ENCODE measurements at places on chromosomes 12 and 14.
A peak's percentile ranks its signal among the peaks of the same experiment; 100 is the strongest.

- no peak for DNase-seq
Measured at GRCh38 chr14:68934066-68934465, 45.0 kb downstream of the ACTN1 start.

- DNase-seq = no peak
Measured at GRCh38 chr12:99059824-99060511, 414.9 kb downstream of the APAF1 start.

GRCh38 chr12:132445884-132446632, 43.9 kb upstream of the FBRSL1 start:
- DNase-seq = peak; percentile 30

DNA sequence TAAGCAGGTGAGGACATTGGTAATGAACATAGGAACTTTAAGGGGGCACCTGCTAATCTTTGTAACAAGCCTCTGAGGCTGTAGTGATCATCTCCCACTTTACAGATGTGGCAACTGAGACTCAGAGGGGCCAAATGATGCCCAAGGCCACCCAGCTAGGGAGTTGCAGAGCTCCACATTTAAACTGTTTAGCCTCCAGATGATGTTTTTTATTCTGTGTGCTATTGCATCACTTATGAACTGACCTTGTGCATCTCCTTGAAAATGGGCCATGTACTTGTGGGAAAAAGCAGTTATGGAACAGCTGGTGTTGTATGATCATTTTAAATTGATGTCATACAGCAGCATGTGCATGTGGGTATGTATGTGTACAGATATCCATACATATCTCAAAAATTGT, 41.4 kb downstream of the TPCN1 start:
- no peak for DNase-seq

DNA sequence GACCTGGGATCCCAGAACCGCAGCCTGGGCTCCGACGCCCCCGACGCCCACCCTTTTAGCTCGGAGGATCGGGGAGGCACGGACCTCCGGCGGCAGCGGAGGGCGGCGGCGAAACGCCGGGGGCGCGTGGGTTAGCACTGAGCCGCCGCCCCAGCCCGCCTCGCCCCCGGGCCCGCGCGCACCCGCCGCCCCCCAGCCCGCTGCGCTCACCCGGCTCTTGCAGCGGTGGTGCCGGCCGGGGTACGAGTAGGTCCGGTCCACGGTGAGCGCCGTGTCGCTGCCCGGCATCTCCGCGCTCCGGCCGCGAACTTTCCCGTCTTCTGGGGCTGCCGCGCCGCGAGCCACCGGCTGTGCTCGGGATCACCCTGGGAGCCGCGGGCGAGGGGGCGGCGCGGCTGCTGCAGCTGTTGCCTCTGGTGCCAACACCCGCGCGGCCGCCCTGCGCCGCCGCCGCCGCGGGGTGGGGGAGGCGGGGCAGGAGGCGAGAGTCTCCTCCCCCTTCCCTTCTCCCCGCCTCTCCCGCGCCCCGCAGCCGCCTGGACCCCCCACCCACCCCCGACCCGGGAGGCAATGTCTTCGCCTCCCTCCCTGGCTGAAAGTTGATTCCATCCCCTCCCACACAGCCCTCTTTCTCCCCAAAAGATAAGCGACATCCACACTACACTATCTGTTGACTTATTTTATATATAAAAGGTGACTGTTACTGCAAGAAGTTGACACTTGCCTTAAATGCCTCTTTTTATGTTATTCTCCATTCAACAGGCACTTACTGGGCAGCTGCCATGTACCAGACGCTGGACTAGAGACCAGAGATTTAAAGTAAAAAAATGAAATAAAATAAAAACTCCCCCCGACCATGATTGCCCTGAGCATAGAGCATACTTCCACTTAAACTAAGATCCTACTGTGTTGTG, at the start of gene TMCC3:
Gene TMCC3, minus strand, starts transcription at position 415 of the 914 bp plus-strand sequence. Its CDS starts 127 bp downstream, at position 288.
- no peak for DNase-seq

DNA sequence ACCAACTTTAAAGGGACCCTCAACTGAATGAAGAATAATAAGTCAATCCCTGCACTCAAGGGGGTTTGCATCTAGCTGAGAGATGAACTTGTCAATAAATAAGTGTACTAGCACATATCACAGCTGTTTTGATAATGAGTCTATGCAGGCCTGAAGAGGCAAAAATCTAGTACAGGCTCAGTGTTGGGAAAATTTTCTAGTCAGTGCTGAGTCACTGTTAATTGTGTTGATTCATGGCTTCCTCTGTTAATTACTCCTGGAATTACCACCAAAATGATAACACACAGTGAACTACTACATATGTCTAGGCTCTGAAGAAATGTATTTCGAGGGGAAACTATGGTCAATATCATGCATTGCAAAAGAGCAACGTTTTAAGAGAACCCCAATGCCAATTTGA, 18.9 kb downstream of the SNRPF start:
- no peak for DNase-seq

DNA sequence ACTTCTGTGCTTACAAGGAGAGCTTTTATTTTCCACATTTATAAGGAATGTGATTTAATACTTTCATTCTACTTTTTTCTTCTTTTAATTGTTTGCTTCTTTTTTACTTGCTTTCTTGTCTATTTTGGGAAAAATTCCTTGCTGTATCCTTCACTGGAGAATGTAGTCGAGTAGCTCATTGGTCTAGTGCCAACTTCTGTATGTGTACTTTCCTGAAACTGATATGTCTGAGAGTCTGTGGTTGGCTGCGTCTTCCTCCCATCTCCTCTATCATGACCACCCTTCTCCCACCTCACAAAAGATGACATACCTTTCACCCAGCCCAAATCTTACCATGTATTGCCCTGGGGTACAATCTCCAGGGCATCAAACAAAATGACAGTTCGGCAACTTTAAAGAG, 51.8 kb downstream of the MSRB3 start:
- no peak for DNase-seq

DNA sequence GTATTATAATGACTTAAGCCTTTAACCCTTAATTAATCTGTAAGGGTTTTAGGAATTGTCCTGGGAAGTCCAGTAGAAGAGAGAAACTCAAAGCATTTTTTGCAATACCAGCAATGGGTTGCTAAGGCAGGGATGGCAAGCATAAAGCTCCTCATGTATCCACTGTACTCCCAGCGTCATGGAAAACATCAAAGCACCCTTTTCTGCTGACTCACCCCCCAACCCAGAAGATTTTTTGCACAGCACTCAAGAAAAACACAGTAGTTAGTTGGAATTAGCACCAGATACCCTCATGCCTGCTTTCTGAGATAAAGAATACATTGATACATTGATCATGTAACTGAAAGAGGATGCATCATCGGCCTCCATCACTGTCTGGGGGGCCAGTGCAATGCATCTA, 199.1 kb upstream of the CNOT2 start:
- DNase-seq = no peak

GRCh38 chr12:115223322-115223721, 539.3 kb upstream of the TBX3 start:
- DNase-seq = no peak

DNA sequence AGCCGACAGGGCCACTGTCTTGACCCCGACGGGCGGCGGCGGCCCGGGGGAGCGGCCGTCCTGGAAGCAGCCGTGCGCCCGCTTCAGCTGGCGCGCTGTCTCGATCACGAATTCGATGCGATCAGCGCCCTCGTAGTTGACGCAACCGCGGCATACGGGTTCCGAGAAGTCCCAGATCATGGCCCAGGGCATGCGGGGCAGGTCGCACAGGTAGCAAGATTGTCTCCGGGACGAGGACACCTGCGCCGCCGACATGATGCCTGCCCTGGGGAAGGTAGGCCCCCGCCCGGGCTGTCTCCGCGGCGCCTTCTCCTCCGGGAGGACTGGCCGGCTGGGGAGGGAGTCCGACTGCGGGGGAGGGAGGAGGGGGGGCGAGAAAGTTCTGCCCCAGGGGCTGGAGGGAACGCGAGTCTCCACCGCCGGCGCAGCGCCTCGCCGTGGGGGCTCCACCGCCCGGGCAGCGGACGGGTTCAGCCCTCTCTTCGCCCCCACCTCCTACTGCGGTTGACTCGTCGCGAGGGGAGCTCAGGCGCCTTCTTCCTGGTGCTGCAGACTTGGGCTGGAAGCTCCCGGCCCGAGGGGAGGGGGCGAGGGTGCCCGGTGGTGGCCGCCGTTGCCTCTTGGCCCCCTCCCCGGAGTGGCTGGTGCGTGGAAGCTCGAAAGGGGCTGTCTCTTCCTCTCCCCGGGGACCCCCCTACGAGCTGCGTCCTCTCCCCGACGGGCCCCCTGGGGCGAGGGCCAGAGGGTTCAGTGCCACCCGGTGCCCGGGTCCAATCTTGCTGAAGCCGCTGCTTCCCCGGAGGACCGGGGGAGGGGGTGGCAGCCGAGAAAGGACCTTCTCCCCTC, 747 bp downstream of the IRF2BPL start:
- DNase-seq = peak; percentile 37

GRCh38 chr14:103533137-103533998, 4.4 kb downstream of the TRMT61A start:
- no peak for DNase-seq

GRCh38 chr14:100140452-100141078, 18.9 kb downstream of the DEGS2 start:
- DNase-seq = no peak

GRCh38 chr12:57477710-57478681, 1.7 kb downstream of the ARHGAP9 start:
- DNase-seq = no peak

DNA sequence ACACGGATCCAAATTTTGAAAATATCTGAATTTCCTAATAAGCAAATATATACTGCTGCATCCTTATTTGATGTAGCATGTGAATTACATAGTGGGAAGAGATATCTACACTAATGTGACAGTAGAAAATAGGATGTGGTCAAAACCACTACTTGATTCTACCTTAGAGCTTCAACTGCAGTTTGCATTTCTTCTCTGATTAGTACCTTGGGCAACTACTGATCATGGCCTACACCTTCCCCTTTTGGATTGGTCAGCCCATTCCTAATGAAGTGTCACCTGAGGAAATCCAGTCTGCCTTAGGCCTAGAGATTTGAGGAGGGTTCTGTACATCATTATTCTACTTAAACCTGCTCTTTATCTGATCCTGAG, 10.7 kb downstream of the LLPH start:
- DNase-seq = no peak

DNA sequence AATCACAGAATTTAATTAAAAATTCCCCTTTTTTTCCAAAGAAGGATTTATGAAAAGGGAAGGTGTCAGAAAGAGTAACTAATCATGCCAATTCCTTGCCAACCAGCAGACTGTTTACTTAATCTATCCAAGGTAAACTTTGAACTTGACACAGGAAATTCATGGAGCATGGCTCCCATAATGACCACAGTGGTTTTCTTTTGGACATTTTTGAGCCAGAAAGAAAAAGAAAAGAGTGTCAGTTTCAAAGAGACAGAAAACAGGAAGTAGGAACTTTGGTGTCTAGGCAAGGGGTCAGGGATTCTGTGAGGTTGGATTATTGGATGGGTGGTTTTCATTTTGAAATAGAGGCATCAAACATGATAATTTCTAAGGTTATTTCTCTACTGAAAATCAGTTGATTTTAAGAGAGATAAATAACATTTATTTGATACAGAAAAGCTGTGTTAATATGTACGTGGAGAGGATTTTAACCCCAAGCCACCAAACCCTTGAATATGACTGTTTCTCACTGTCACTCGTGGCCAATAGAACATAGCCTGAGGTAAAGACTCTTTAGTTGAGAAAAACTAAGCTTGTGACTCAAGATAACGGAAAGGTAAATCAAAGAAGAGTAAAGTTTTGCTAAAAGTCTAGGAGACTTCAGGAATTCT, 196.1 kb downstream of the TTC6 start:
- DNase-seq = no peak

DNA sequence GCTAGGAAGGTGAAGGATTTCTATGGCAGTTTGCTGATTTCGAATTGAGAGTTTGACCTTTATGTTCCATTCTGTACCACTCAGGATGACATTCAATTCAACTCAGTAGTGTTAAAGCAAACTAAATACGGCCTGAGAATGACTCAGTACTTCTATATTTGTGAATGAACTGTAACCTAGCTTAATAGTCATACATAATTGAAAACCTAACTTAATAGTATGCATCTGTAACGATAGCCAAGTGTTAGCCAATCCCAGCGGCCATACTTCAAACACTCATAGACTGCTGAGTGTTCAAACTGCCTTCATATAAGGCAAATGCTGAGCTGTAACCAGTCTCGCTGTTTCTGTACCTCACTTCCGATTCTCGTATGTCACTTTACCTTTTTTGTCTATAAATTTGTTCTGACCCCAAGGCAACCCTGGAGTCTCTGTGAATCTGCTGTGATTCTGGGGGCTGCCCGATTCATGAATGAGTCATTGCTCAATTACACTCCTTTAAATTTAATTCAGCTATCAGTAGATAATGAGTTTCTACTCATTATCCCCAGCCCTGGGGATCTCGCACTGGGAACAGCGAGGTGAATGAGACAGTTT, 98.5 kb upstream of the SLC24A4 start:
- no peak for DNase-seq

GRCh38 chr14:91242635-91243034, 1.9 kb downstream of the GPR68 start:
- DNase-seq = no peak

- no peak for DNase-seq
Measured at GRCh38 chr12:123041042-123041531, 60.6 kb downstream of the ARL6IP4 start.

DNA sequence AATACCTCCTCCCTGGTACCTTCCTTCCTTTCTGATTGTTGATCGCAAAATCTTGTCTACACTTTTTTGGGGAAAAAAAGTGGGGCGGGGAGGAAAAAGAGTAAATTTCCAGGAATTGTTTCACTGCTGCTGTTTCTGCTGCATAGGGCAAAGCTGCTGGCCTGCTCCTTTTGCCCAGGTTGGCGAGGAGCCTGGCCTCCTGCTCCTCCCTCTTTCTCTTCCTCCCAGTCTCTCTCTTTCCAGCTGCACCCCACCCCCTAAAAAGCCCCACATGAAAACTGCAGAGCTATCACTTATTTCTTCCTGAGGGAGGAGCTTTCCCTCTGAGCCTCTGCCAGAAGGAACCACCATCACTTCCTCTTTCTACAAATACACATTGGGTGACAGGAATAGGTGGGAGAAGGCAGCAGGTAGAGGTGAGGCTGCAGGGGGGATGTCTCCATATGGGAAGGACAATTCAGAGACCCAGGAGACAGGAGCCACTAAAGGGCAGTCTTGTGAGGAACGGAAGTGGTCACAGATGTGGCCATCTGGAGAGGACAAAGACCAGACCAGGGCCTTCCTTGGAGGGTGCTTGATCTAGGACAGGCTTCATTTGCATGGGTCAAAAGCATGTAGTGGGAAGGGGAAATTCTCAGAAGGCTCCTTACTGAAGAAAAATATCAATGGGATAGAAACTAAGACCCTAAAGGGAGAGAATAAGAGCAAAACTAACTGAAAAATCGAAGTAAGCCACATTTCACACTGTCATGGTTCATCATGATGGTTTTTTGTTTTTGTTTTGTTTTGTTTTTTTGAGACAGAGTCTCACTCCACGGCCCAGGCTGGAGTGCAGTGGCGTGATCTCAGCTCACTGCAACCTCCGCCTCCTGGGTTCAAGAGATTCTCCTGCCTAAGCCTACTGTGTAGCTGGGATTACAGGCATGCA, 14.8 kb downstream of the ZBTB39 start:
- DNase-seq = no peak

DNA sequence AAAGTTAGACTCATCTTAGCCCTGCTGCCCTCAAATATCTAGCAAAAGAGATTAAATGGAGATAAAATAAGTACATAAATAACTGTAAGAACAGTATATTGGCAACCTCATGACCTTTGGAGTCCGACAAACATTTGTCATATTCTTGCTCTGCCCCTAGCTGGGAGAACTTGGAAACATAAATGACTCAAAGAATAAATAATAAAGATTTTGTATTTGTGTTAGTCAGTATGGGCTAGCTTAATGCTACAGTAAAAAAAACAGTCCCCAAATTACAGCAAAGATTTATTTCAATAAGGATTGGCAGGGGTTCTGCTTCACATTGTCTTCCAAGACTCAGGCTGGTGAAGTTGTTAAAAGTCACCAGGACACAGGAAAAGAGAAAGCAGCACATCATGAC, 220.7 kb downstream of the EGLN3 start:
- DNase-seq = no peak
